HepG2 (cell line): ENCODE measurements at places on chromosomes 1 and 21.

DNA sequence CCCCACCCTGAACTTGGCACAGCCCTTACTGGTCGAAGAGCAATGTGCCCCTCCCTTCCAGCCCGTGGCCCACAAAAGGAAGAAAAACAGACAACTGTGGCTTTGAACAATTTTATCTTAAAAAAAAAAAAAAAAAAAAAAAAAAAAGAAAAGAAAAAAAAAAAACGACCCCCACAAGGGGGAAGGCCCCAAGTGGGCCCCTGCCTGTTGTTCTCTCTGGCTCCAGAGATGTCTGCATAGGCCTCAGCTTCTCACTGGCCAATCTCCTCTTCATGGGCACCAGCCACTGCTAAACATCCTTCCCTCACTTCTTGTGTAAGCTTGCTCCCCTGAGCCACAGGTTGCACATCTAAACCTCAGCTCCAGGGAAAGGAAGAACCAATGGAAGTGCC, 386 bp upstream of the TSTD1 start:
- no peak for DNase-seq

- no peak for DNase-seq
Observed at GRCh38 chr21:26844258-26845065, 747 bp downstream of the ADAMTS1 start.

- DNase-seq: no peak
Observed at GRCh38 chr1:6942990-6943389, 157.7 kb downstream of the CAMTA1 start.

GRCh38 chr1:227127891-227128290, 187.8 kb downstream of the COQ8A start:
- DNase-seq: no peak

DNA sequence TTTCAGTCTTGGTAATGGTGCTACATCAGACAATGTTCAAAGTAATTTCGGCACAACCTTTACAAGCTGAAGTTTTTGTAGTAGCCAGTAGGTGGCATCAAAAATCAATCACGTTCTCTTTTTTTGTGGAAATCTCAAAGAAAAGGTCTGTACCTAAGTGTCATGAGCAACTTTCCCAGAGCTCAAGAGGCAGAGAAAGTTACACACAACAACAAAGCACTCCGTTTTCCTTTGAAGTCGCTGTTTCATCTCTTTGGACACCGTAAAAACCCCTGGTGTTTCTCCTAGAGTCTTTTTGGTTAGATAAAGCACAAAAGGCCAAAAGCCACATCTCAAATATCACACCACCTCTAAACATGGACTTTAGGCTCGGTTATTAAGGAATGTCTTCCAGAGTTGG, 131.6 kb downstream of the LHX8 start:
- peak; percentile 67 for DNase-seq

DNA sequence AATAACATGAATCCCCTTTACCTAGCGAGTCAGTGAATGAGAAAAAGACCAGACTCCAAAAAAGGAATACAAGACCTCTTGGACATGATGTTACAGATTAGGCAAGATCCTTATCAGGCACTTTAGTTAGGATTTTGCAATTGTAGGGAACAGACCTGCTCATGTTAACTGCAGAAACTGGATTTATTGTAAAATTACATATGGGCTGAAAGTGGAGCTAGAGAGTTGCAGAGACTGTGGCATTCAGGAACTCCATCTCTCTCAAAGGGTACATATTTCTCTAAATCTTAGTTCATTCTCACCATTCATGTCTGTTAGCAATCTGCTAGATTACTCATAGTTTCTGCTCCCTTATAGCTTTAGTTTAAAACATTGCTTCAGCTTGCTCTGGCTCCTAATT, 142.2 kb downstream of the PAPPA2 start:
- no peak for DNase-seq

DNA sequence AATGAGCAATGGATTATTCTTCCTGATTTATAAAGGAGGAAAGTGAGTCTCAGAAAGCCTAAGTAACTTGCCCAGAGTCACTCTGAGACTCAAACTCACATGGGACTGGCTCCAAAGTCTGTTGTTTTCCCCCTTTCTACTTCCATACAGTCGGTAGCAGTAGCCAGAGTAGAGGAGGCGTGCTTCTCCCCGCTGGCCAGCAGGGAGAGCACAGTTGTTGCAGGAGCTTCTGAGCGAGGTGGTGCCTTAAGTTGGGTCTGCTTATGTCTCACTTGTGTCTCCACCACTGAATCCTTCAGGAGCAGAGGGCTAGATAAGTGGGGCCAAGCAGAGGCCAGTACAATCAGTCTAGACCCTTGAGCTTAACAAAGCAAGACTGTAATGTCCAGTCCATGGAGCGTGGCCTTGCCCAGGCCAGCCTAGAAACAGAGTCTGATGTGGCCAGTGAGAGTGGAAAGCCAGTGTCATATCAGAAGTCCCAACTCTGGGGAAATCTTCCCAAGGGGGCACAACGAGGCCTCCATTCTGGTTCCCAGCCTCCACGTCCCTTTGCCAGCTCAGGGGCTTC, 181.9 kb downstream of the ZSCAN20 start:
- DNase-seq: no peak

GRCh38 chr1:8040586-8040985, 14.5 kb upstream of the ERRFI1 start:
- peak; percentile 96 for DNase-seq

- no peak for DNase-seq
Observed at GRCh38 chr1:242432491-242433095, 91.9 kb downstream of the PLD5 start.

- DNase-seq: no peak
Observed at GRCh38 chr1:116929961-116930592, 20.4 kb downstream of the PTGFRN start.

DNA sequence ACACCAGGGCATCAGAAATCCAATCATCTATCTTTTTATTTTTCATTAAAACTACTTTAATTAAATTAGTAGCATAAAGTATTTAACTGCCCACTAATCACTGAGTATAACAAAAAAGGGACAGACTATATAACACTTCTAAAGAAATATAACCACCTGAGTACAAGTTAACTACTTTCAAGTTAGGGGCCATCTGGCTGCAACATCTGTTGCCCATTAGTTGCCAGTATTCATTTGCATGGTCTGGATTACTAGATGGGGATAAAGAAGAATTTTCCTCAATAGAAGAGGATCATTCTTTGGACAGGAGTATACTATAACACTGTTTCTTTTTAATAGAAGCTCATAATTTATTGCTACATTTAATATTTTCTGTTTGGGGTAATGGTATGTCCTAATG, 446.4 kb downstream of the AMY1C start:
- DNase-seq: no peak

DNA sequence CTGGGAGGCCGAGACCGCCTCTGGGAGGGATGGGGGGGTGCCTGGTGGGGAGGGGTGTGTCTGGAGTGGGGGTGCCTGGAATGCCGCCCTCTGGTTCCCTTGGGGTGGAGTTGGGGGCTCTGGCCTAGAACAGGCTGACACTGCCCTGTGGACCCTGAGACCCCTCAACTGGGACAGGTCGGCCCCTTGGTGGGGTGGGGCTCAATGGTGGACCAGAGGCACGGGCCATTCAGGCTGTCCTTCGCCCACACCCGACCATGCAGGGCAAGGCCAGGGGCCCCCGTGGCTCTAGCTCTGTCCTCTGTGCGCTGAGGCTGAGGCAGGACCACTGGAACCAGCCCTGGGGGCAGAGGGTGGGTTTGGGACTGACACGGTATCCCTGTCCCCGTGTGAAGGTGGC, 14.7 kb downstream of the PFKL start:
- no peak for DNase-seq

DNA sequence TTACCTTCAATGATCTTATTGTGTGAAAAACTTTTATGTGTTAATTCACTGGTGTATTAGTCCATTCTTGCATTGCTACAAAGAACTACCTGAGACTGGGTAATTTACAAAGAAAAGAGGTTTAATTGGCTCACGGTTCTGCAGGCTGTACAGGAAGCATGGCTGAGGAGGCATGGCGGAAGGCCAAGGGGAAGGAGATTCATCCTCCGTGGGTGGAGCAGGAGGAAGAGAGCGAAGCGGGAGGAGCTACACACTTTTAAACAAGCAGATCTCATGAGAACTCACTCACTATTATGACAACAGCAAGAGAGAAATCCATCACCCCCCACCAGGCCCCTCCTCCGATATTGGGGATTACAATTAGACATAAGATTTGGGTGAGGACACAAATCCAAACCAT, 44.2 kb upstream of the RGS7 start:
- DNase-seq: no peak

DNA sequence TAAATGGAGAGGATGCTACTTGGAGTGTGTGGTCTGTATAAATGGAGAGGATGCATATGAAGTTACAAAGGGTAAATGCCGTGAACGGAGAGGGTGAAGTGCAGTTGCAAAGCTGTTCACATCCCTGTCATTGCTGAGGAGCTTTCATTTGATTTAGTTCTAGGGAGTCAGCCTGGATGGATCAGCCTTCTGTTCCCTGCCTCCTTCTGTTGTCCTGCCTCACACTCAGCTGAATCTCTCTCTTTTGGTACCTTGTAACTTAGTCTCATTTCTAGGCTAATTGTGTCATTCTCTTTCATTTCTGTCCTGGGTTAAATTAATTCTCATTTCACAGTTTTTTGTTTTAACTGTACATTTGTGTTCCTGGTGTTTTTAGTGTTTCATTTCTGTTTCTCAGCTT, 133.2 kb upstream of the COL6A1 start:
- no peak for DNase-seq

DNA sequence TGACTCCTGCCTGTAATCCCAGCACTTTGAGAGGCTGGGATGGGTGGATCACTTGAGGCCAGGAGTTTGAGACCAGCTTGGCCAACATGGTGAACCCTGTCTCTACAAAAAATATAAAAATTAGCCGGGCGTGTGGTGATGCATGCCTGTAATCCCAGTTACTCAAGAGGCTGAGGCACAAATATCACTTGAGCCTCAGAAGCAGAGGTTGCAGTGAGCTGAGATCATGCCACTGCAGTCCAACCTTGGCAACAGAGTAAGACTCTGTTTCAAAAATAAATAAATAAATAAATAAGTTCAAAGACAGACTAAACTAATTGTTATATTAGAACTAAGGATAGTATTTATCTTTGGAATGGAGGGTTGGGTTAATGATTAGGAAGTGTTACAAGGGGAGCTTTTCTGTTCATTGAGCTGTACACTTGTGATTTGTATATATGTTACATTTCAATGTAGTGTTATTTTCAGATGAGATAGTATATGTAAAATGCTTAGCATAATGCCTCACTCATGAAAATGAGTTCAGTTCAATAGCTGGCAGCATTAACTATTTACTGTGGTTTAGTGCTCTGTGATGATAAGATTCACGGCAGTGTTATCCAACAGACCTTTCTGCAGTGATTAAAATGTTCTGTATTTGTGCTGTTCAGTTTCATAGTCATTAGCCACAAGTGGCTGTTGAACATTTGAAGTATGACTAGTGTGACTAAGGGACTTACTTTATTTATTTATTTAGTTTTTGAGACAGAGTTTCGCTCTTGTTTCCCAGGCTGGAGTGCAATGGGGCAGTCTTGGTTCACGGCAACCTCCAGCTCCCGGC, 47.7 kb downstream of the OSBPL9 start:
- no peak for DNase-seq

DNA sequence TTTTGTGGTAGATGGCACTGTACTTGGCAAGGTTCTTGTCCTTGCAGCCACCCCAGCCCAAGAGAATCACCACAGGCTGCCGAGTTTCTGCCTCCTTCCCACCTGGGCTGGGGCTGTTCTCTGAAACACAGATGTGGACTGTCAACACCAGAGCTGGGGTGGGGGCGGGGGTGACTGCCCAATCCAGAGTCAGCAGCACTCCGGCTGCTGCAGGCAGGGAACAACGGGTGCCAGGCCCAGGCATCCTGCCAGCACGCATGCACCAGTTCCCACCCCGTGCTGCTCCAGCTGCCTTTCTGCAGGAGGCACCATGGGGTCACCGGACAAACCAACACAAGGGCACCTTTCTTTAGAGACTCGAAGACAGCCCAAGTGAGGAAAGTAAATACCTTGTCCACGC, 14.1 kb downstream of the TMEM53 start:
- DNase-seq: no peak

DNA sequence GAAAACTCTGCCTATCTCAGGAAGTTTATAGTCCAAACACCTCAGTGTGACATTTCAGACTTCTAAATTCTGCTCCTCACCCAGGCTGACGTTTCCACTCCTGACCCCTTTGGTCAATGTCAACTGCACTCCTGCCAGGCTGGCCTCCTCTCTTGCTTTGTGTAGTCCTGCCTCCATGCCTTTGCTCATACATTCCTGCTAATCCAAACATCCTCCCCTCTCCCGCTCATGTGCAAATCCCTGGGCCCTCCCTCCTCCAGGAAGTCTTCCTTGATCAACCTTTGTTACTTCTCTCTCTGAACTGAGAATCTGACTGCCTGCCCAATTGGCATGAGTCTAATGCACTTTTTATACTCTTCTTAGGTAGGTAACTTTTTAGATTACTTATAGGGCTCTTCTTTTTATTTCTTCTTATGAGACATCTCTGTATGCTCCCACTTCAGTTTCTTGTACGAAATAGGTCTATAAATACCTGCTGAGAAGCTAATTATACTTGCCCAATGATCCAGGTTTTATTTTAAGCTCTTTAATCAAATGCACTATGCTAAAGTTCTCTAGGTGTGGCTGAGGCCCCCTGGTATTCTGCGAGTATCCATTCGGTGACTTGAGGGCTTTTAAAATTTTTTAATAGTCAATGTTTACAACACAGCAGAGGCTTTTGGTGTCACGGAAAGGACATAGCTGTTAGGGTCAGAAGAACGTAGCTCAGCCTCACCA, 128.1 kb downstream of the PLXNA2 start:
- DNase-seq: peak; percentile 37

GRCh38 chr1:150235852-150236613, at the start of gene ANP32E:
Gene ANP32E, minus strand, starts transcription at chr1:150236112. Its CDS starts 326 bp downstream, at chr1:150235786.
- DNase-seq: peak; percentile 99

DNA sequence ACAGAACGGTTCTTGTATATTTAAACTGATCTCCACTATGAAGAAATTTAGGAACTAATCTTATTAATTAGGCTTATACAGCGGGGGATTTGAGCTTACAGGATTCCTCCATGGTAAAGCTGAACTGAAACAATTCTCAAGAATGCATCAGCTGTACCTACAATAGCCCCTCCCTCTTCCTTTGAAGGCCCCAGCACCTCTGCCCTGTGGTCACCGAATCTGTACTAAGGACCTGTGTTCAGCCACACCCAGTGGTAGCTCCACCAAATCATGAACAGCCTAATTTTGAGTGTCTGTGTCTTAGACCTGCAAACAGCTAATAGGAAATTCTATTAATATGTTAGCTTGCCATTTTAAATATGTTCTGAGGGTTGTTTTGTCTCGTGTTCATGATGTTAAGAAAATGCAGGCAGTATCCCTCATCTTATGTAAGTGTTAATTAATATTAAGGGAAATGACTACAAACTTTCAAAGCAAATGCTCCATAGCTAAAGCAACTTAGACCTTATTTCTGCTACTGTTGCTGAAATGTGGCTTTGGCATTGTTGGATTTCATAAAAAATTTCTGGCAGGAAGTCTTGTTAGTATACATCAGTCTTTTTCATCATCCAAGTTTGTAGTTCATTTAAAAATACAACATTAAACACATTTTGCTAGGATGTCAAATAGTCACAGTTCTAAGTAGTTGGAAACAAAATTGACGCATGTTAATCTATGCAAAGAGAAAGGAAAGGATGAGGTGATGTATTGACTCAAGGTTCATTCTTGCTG, 147.2 kb downstream of the NR5A2 start:
- DNase-seq: no peak
